Heart left ventricle (tissue), 16 donors: ENCODE measurements at places on chromosomes 2 and 18. TPM values are rescaled to one million over a fixed set of nuclear protein-coding genes. Genes with fewer than 3 reads are reported as not detected.

The TUBA3E gene
- 69.5 TPM for polyA plus RNA-seq

The SLC66A3 gene
- polyA plus RNA-seq: 8.0 TPM

The GPAT2 gene
- 5.6 TPM for polyA plus RNA-seq

The ANTXR1 gene
- 5.8 TPM for polyA plus RNA-seq

The AQP12B gene
- not detected for polyA plus RNA-seq

The SLC11A1 gene
- polyA plus RNA-seq: 8.9 TPM

The MOGAT1 gene
- not detected for polyA plus RNA-seq

- DNase-seq: no peak
Observed at GRCh38 chr2:88190808-88191721, 20.9 kb downstream of the THNSL2 start.

GRCh38 chr2:10716581-10716980, 4.8 kb upstream of the ATP6V1C2 start:
- no peak for DNase-seq

- no peak for DNase-seq
Observed at GRCh38 chr18:58952858-58953257, 88.2 kb downstream of the ZNF532 start.

DNA sequence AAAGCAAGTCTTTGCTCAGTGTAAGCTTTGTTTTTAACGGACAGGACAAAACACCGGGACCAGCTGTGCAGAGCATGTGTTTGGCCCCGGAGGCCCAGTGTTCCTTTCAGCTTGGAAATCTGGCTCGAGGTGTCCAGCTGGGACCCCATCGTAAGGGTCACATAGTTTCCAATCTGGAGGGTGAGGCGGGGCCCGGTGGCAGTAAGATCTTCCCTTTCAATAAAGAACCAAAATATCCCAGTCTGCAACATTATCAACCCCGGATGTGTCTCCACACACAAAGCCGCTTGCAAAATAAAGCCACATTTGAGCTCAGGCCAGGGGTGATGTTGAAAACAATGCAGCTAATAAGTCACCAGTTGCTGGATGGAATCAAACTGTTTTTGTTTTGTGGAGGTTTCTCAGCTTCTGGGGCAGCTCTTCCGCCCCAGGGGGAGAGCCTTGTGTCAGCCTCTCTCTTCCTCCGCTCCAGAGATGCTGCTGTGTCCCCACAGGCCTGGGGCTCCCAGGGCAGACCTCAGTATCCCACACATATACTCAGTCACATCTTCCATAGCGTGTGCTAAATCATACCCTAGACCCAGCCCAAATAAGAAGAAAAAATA, 138.6 kb upstream of the GLI2 start:
- no peak for DNase-seq

- no peak for DNase-seq
Observed at GRCh38 chr2:55047677-55048299, 2.5 kb downstream of the RTN4 start.

- no peak for DNase-seq
Observed at GRCh38 chr18:57710226-57710625, 88.6 kb upstream of the NARS1 start.

GRCh38 chr2:69827796-69828540, 1.5 kb upstream of the GMCL1 start:
- DNase-seq: no peak

- no peak for DNase-seq
Observed at GRCh38 chr2:209726311-209726710, 45.3 kb upstream of the UNC80 start.

GRCh38 chr2:68253219-68254068, 1.1 kb upstream of the PPP3R1 start:
- DNase-seq: no peak

- DNase-seq: no peak
Observed at GRCh38 chr2:63440612-63441011, 147.7 kb downstream of the WDPCP start.

DNA sequence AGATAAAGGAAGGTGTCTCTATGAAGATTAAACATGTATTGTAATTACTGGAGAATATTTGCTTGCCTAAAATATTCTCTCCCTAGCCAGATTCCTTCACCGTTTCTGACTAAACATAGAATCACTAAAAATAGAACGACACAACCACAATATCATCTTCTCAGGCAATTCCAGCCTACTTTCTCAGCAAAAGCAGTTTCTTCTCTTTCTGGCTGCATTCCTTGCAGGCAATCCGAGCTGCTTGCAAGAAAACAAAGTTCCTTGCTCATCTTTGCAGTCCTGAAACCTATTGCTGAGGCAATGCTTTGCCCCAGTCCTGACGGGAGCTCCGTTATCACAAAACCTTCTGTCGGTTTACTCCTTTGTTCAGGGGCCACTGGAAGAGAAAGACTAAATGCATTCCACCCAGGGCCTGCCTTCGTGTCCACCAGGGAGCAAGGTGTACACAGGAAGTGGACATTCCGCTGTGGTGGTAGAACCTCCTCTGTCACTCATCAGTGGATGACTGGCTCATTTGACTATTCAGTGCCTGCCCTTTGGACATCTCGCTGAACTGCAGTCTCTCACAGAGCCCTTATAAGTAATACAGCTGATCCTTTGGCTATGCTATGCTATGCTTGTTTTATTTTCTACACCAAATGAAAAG, 239.2 kb upstream of the DOK6 start:
- no peak for DNase-seq

DNA sequence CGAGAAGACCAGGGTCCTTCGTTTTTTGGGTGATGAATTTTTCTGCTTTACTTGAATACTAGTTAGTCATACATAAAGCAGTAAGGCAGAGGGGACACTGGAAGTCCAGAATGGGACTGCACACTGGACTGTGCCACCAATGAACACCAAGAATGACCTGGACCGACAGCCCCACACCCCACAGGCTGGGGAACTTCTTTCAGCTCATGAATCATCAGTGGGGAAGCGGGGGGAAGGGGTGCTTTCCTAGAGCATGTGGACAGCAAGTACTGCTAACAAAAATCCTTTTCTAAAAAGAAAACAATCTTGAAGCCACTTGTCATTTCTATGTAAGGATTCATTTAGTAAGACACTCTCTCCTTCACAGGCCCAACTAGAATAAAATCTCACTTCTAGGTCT, 86.0 kb downstream of the DTNB start:
- no peak for DNase-seq

DNA sequence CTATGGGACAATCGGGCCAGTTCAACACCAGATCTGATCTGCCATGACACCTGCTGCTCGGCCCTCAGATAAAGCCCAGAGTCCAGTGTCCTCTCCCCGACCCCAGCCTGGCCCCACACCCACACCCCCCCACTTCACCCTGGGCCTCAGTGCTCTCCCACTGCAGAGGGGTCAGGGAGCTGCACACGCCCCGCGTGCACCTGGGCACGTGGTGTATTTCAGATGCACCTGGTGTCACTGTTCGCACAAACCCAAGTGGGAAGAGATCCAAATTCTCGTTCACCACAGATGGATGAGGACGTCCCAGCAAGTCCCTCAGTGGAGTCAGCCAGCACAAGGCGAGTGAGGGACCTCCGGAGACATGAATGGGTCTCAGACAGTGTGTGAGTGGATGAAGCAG, 161.3 kb downstream of the RTP5 start:
- peak; percentile 7 for DNase-seq

DNA sequence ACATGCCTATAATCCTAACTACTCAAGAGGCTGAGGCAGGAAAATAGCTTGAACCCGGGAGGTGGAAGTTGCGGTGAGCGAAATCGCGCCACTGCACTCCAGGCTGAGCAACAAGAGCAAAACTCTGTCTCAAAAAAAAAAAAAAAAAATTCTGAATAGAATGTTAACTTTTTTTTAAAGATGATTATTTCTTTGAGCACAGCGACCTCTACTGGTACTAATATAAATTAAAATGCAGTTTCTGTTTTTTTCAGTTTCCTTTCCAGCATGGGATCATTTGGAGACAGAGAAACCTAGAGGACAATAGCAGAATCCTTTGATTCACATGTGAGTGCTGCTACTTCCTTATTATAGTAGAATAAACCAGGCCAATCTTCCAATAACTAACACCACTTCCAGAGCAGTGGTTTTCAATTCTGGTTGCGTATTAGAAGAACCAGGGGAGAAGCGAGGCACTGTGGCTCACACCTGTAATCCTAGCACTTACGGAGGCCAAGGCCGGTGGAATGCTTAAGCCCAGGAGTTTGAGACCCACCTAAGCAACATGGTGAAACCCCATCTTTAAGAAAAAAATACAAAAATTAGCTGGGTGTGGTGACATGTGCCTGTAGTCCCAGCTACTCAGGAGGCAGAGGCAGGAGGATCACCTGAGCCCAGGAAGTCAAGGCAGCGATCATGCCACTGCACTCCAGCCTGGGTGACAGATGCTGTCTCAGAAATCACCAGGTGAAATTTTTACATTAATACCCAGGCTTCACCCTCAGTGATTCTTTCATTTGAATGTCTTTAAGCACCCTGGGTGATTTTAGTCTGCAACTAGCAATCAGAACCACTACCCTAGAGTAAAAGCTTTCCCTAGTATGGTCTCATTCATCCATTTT, 10.1 kb downstream of the SRSF7 start:
- DNase-seq: no peak
